Activated CD4-positive, alpha-beta T cell treated with anti-CD3 and anti-CD28 coated beads, Interleukin-2, amount 50 U/mL, for 48 hours (primary cell): ENCODE measurements at places on chromosomes 11 and 22.

GRCh38 chr11:13216019-13216710 is 61.4 kb upstream of the BMAL1 start:
- peak; percentile 63 for DNase-seq

DNA sequence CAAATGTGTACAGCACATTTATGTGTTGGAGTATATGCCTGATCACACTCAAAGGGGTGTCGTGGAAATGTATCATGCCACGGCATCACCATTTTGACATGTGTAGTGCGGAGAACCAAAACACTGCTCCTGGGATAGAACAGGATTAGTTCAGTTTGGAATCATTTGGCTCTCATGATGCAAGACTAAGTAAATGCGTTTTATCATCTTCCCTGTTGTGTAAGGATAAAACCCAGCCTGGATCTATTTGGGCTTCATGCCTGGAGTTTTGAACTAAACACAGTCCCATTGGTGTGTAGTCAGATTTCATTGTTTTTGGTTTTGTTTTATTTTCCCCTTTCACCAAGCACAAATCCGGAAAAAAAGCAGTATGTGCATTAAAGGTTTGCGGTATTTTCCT is 574.3 kb downstream of the NTM start:
- DNase-seq, result no peak

GRCh38 chr11:118883368-118884071 is at the start of gene CXCR5:
CXCR5 (plus strand) TSS chr11:118883892; CDS start chr11:118883942, 50 bp downstream.
- DNase-seq, result peak; percentile 70

- DNase-seq, result no peak
These were observed 6.0 kb downstream of the MALAT1 start for GRCh38 chr11:65504674-65505465.

GRCh38 chr11:103648054-103648453 is 388.4 kb upstream of the DDI1 start:
- DNase-seq, result no peak

DNA sequence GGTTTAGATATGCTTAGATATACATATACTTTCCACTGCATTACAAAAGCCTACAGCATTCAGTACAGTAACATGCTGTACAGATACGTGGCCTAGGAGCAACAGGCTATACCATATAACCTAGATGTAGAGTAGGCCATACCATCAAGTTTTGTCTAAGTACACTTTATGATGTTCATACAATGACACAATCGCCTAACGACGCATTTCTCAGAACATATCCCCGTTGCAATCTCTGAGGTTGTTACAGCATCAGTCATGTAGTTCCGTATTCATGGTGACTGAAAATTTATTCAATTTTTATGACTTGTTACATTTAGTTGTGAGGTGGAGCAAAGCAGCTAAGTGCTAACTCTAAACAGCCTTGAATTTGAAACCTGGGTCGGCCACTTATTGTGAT is 6.7 kb downstream of the ZBTB44 start:
- no peak for DNase-seq
